ENCODE measurements at places on chromosomes 7 and 10. TPM values are rescaled to one million over a fixed set of nuclear protein-coding genes. Genes with fewer than 3 reads are reported as not detected.

ADRB1 gene
- total RNA-seq = 0.15 TPM

DNA sequence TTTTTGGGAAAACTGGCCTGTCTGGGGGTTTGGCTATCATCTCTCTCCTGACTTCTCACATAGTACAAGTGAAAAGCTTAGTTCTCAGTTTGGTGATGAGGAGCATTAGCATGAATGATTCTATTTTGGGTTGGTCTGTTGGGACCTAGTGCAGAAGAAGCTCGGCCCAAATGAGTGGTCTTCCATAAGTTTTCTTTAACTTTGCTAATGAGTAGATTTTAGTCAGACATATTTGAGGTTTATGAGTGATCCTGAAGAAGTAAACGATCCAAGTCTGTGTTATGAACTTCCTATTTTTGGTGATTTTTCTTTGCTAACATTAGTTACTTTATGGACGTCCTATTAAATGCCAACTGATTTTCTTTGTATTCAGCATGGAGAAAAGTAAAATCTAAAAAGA is 51.7 kb upstream of the CALD1 start:
- DNase-seq = no peak

CHAT gene
- total RNA-seq = not detected

DNA sequence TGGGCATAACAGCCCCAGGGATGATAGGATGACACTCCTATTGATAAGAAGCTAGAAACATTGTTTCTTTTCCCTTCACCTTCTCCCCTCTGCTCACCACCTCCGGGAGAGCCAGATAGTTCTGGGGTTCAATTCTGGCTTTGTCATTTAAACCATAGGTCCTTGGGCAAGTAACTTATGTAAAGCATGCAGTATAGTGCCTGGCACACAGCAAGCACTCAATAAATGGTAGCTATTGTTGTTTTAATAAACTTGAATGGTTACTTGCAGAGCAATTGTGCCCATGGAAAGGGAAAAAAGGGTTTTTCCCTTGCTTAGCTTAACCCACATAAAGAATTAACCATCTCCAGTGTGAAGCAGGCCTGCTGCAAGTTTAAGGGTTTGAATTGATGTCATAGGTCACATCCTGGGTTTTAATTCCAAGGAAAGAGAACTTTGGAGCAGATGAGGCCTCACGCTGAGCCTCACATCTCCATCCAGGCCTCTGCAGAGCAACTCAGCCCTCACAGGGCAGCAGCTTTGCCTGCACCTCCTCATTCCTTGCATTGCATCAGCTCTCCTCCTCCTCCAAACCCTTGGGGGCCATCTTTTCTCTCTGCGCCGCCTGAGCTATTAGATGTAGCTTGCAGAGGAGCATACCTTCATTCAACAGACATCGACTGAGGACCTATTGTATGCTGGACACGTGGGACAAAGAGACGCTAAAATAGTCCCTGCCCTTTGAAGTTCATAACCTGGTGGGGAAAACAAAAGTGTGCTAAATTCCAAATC is 22.9 kb downstream of the ZNF775 start:
- DNase-seq = no peak

DNA sequence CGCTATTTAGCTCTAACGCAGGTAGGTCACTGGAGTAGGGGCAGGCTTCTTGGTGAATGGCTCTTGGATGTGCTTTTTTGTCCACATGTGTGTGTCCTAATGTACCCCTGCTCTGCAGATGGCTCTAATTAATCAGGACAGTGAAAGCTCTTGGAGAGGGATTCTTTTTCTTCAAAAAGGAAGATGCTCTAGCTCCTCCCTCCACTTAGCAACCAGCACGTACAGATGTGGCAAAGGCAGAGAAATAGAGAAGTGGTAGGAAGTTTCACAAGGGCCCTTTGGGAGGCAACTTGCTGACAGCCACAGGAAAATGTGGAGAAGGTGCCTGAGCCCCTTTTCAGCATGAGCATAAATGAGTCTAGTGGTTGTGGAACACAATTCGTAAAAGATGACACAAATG is 221.7 kb downstream of the PLXNA4 start:
- no peak for DNase-seq

All from PC-3 (cell line).